ENCODE measurements at places on chromosomes 11 and 22.

DNA sequence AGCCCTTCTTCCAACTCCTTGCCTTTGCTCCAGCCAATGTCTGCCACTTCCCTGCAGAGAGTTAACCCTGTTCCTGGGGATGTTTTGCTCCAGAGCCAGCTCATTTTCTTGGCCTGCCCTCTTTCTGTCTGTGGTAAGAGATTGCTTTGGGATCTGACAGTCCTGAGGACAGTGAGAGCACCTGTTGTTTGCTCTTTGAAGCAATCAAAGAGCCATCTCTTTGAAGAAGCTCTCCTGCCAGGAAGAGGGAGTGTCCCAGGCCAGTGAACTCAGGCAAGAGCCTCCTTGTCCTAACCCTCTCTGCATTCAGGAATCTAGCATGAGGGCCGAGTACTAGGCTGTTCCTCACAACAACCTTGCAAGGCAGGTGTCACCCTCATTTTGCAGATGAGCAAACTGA lies 42.2 kb downstream of the TRAF6 start:
- no peak for DNase-seq

GRCh38 chr11:77082838-77083565 lies 16.2 kb downstream of the CAPN5 start:
- DNase-seq: peak; percentile 42

GRCh38 chr11:34263441-34264091 lies 94.2 kb downstream of the ABTB2 start:
- DNase-seq: no peak

GRCh38 chr22:41782316-41782715 lies 18.2 kb upstream of the CCDC134 start:
- no peak for DNase-seq

DNA sequence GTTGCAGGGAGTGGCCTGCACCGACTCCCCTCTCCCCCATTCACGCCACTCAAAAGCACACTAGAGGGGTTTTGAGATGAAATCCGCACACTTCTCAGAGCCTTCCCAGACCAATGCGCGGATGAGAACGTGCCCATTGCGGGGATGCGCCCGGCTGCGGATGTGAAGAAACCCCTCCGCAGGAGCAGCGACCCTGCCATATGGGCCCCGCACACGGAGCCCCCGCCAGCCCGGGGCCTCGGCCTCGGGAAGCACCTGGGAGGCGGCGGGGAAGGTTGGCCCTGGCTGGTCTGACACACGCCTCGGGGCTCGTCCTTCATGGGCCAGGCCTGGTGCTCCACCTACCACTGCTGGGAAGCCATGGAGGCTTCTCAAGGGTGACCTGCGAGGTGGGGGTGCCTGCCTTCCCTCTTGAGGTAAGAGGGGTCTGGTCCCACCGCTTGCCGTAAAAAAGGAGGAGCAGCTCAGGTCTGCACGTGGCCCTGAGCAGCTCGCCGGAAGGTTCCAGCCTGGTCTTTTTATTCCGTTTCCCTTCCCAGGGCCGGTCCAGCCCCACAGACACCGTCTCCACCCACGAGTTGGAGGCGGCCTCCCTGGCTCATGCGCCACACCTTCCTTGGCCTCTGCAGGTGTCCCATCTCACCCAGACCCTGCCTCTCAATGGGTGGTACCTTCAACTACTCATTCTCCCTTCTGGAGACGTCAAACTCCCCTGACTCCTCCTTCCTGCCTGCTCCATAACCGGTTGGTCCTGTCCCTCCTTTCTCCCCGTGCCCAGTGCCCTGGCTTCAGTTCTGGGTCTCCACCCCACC lies 39.4 kb downstream of the TRMU start:
- no peak for DNase-seq

DNA sequence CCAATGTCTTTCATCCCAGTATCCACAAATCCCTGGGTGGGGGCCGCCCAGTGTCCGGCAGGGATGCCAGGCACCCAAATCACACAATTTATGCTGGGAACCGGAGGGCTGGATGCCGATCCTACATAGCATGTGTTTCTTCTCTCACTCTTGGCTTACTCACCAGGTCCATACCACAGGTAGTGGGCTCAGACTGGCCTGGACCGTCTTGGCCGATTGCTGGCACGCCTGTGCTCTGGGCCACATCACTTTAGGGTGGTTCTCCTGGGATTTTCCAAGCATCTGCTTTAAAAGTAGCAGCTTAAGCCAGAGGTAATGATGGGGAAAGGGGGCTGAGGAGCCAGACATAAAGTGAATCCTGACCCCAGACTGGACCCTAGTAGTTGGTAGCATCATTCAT lies 22.6 kb upstream of the ALDH3B2 start:
- DNase-seq: no peak

DNA sequence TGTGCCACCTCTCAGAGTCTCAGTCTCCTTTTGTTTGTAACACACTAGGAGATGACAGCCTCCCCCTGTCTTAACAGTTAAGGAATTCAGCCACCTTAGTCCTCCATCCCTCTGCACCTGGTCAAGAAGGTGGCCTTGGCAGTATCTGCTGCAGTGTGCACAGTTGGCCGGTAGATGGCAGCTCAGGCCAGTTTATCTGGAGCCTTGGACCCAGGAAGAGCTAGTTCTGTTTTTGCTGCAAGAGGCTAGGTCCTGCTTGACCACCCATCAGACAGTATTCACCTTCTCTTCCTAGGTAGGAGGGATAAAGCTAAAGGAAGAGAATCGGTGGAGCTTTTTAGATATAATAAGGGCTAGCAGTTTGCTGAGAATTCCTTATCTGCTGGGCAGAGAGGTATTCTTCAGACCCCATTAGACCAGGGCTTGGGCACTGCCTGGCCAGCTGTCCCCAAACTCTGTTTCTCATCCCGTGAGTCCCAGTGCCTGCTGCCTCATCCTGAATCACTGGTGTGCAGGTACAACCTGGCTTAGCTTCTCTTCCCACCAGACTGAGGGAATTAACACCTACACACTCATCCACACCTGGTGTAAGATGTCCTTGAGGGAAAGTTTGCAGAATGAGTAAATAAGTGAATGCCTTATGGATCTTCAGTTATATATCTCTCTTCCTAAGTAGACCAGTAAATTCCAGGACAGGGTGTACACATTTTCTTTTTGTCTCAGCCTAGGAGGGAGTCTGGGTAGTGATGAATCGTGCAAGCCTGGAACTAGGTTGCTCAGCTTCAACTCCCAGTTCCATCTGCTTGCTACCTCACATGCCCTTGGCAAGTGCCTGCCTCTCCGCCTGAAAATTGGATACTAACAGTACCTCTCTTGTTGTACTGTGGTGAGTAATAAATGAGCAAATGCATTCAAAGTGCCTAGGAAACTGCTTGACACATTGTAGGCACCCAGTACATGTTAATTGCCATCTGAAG lies 70.8 kb upstream of the NARS2 start:
- peak; percentile 37 for DNase-seq

DNA sequence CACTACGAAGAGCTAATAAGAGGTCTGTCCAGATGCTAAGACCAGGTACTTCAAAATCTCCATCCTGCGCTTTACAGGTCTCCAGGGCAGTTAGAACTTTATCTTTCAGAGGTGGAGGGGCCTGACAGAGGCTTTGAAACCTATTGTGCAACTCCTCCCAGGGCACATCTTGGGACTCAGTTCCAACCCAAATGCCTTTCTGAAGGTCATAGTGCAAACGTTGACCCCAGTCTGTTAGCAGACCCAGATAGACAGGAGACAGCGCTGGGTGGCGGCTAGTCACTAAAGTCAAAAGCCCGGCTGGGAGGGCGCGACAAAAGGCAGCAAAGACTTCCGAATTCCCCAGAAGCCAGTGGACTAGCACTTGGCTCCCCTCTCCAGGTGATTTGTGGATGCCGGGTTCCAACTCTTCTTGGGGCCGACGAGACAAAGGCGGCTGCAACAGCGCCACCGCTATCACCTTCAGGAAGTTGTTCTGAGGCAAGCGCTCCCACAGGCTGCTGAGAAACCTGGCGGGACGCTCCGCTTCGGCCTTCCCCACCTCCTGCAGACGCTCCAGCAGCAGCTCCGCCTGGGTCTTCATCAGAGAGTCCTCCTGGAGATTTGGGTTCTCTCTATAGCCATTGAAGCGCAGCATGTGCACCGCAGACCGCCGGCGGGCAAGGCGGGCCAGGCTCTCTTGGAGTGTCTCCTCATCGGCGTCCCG lies 728 bp downstream of the FANCF start:
- DNase-seq: peak; percentile 54

DNA sequence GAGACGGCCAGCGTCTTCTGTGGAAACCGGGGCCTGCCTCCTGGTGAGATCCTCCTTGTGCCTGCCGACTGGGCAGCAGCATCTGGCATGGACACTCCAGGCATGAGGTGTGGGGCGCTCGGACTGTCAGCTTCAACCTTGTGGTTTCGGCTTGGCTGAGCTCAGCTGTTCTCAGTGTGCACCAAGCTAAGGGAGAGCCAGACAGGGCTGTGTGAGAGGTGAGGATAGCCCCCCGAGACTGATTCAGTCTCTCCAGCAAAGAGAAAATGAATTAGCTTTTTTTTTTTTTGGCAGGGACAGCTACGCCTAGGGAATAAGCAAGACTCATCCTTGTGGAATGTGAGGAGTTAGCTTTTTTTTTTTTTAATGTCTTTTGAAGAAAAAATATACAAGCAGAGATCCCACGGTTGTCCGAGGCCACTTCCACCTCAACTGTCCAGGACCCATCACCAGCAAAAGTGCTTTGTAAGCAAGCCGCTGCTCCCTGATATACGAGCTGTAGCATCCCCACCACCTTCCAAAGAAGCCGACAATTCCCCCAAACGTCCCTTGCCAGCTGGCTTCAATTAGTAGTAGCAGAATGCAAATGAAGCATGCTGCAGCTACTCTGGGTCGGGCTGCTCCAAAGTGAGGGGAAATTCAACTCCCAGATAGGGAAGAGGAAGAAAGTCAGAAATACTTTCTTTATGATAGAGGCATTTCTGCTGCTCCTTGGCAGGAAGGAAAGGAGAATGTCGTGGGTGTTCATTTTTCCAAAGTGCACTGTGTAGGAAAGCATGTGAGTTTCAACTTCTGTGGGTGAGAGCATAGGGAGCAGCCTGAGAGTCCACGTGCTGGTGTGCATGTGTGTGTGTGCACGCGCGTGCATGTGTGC lies 9.7 kb upstream of the THY1 start:
- no peak for DNase-seq

GRCh38 chr11:46553814-46554212 lies 40.0 kb downstream of the AMBRA1 start:
- no peak for DNase-seq

DNA sequence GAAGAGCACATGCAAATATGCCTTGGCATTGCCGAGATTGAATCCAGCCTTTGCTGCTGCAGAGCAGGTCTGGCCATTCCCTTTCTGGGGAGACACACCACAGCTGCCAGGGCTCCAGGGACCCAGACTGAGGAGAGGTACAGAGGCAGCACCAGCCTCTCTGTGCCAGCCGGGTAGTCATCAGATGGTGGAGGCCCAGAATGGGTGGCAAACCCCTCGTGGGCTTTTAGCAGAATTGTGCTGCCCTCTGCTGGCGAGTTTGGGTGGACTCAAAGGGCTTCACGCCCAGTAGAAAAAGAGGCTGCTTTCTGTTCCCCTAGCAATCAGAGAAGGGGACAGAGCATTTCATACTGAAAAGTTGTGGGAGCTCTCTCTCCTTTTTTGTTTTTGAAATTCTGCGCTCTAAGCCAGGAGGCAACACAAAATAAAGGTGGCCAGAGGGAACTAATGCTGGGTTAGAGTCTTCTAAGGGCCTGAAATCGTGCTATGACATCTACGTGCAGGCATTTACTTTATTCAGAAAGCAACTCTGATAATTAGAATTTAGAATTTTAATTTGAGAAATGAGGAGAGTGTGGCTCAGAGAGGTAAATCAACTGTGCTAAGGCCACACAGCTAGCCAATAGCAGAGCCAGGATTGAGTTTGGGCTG lies 158.8 kb upstream of the NAV2 start:
- DNase-seq: peak; percentile 68

DNA sequence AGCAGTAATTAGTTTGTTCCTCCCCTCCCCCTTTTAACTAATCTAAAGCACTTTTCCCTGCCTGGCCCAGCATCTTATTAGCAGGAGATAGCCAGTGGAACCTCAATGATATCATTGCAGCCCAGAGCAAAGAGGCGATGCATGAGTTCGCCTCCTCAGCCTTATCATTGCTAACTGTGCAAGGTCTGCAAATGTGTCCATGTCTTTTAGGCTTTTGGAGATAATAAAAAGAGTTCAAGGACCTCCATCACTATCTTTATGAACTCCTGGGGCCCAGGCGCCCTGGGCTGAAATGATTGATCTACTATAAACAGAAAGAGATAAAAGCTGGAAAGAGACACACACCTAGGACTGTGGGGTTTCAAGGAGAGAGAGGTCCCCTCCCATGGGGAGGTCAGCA lies 124.2 kb upstream of the TBCEL start:
- DNase-seq: no peak

GRCh38 chr11:114130115-114130576 lies 70.6 kb downstream of the ZBTB16 start:
- DNase-seq: no peak

GRCh38 chr11:102452461-102453301 lies at the start of gene TMEM123:
Gene TMEM123 (minus strand): TSS chr11:102452765. CDS start chr11:102452623, 142 bp downstream.
- peak; percentile 84 for DNase-seq

DNA sequence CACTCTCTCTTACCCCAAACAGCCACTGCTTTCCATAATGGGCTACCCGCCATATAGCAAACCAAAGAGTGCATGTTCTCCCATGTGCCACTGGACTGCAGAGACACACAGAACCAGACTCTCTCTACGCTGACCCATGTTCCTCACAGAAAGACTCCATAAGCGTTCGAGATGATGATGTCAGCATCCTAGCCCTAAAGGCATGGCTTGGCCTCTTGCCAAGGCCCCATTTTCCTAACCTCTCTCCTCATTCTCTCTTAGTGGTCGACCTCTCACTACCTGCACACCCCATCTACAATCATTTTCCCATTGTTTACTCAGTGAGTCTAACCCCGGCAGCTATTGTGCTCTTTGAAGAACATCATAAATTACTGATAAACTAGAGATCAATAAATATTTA lies 4.9 kb downstream of the NDUFC2 start:
- DNase-seq: no peak

DNA sequence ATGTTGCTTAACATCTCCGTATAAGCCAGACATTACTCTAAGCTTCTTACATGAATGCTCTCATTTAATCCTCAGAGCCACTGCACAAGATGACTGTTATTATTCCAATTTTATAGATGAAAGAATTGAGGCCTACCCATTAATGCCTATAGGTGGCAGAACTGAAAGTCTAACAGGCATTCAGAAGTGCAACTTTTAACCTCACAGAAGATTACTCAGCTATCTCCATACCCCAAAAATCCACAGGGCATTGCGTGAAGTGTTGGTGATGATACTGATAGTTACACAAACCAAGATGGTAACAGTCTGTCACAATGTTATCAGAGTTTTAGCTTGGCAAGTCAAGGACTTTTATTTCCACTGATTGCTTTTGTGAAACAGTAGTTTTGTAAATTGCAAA lies 130.5 kb downstream of the ARHGAP42 start:
- no peak for DNase-seq

Measured in stimulated activated CD4-positive, alpha-beta T cell treated with anti-CD3 and anti-CD28 coated beads, Interleukin-4, amount 100 ng/mL, for 4 hours (primary cell).